ENCODE measurements at places on chromosomes 12 and 14. TPM values are rescaled to one million over a fixed set of nuclear protein-coding genes. Genes with fewer than 3 reads are reported as not detected.

GRCh38 chr12:42196723-42197603 lies 41.1 kb downstream of the YAF2 start:
- H3K27me3 ChIP-seq: no peaks in the 10 kb centered on the region
- H3K36me3 ChIP-seq: peaks cover 3% of the 10 kb centered on the region
- DNase-seq: no peak
- no peak overlapping the region for H3K4me3 ChIP-seq

DNA sequence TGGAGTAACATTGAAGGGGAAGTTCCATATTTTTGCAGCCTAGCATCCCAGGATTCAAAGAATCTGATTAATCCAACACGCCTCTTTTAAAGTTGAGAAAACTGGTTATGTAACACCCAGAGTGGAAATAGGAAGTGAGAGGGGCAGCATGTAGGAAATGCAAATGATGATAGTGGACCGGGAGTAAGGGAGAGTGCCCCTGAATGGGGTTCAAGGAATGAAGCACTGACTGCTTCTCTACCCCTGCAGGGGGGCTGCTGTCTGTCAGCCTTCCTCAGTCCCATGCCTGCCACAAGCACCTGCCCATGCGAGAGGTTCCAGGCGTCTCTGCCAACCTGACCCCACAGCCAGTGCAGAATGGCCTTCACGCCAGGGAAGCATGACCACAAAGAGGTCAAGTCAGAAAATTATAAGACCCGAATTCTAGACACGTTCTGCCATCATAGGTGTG lies 126.5 kb upstream of the CCND2 start:
- peaks cover 4% of the 10 kb centered on the region for H3K4me1 ChIP-seq
- H3K36me3 ChIP-seq: no peaks in the 10 kb centered on the region
- DNase-seq: no peak
- no peak overlapping the region for H3K27ac ChIP-seq

DNA sequence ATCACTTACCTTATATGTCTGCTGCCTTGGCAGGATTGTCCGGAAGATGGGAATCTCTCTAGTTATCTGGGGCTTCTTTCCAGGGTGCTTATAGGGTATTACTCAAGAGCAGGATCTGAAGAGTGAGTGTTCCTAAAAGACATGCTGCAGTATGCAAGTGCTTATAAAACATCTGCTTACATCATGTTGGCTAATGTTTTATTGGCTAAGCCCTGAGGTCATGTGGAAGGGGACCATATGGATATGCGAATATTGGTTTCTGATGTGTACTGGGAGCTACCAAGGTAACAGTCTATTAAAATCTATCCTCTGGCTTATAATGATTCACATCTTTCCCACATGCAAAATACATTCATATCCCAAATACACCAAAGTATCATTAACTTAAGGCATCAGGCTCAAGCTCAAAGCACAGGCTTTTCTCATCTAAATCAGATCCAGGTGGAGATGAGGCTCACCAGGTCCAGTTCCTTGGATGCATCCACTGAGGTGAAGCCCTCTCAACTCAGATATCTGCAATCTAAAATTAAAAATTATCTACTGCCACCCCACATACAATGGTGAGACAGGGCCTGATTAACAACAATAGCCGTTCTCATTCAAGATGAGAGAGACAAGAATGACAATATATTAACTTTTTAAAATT lies 29.8 kb downstream of the LRRIQ1 start:
- no peak overlapping the region for H3K4me3 ChIP-seq
- no peaks in the 10 kb centered on the region for H3K27me3 ChIP-seq
- DNase-seq: no peak
- no peaks in the 10 kb centered on the region for H3K4me1 ChIP-seq
- H3K36me3 ChIP-seq: no peaks in the 10 kb centered on the region

GRCh38 chr12:11663130-11663529 lies 13.7 kb downstream of the ETV6 start:
- no peaks in the 10 kb centered on the region for H3K36me3 ChIP-seq
- no peak overlapping the region for H3K4me3 ChIP-seq
- DNase-seq: no peak
- H3K4me1 ChIP-seq: peaks cover 52% of the 10 kb centered on the region
- no peak overlapping the region for H3K27ac ChIP-seq

GRCh38 chr14:83419420-83419819 lies 1885.8 kb upstream of the SEL1L start:
- H3K27ac ChIP-seq: no peak overlapping the region
- no peak overlapping the region for H3K4me3 ChIP-seq
- no peaks in the 10 kb centered on the region for H3K36me3 ChIP-seq
- H3K4me1 ChIP-seq: peaks cover 6% of the 10 kb centered on the region
- peak; percentile 80 for DNase-seq

DNA sequence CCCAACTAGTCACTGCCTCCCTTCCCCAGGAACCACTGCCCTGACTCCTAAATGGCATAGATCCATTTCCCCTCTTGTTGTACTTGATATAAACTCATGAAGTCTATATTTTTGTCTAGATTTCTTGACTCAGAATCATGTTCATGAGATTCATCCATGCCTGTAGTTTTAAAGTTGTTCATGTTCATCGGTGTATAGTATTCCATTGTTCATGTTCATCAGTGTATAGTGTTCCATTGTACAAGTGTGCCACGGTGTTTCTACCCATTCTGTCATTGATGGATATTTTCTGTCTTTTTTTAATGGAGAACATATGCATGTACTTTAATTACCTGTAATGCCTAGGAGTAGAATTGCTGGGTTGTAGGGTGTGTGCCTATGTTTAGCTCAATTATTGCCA lies 261.7 kb downstream of the CACNA1C start:
- H3K36me3 ChIP-seq: no peaks in the 10 kb centered on the region
- H3K4me1 ChIP-seq: no peaks in the 10 kb centered on the region
- H3K4me3 ChIP-seq: no peak overlapping the region
- no peak overlapping the region for H3K27ac ChIP-seq
- DNase-seq: no peak

DNA sequence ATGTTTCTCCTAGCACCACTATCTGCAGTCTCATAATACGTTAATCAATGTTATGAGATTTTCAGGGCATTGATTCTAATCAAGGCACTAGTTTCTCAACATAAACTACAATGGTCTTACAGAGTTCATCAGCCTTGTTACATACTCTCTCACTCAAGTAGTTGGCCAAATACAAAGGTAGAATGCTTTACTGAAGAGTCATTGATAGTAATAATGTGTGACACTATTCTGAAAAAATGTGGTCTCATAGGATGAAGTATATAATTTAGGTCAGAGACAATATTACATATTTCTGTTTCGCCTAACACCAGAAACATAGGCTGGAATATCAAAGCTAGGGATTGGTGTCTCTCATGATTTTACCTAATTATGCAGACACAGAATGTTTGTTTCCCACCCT lies 35.2 kb upstream of the MDGA2 start:
- no peak overlapping the region for H3K4me3 ChIP-seq
- no peak for DNase-seq
- H3K27me3 ChIP-seq: no peaks in the 10 kb centered on the region
- H3K36me3 ChIP-seq: no peaks in the 10 kb centered on the region
- H3K4me1 ChIP-seq: no peaks in the 10 kb centered on the region

DNA sequence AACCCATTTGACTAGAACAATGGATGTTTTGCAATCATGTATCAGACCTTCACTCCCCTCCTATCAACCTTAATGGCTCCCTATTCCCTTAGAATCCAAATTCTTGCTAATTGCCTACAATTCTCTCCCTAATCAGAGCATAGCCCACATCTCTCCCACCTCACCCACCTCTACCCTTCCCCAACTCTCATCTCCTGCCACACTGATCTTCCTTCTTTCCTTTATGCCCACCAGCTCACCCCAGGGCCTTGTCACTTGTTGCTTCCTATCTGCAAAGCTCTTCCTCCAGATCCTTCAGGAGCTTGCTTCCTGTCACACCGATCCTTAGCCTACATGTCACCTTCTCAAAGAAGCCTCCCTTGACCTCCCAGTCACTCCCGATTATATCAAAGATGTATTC lies 177.8 kb downstream of the KSR2 start:
- no peak overlapping the region for H3K4me3 ChIP-seq
- no peaks in the 10 kb centered on the region for H3K36me3 ChIP-seq
- no peak for DNase-seq

DNA sequence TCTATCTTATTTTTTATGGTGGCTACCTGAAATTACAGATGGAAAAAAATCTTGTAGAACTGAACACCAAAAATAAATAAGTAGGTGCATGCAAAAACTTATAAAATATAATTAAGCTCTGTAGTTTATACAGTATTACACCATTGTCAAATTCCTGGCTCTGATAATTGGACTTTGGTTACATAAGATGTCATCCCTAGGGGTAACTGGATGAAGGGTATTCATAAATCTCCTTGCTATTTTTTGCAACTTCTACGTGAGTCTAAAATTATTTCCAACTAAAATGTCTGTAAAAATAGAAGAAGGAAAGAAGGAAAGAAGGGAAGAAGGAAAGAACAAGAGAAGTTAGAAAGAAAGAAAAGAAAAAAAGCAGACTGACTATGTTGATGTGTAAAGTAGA lies 716.6 kb downstream of the BCL11B start:
- H3K36me3 ChIP-seq: no peaks in the 10 kb centered on the region
- H3K27me3 ChIP-seq: no peaks in the 10 kb centered on the region
- H3K27ac ChIP-seq: no peak overlapping the region
- H3K4me3 ChIP-seq: no peak overlapping the region

- no peak for DNase-seq
- H3K27me3 ChIP-seq: no peaks in the 10 kb centered on the region
- peak overlapping the region; percentile 7 for H3K27ac ChIP-seq
- H3K4me1 ChIP-seq: peaks cover 23% of the 10 kb centered on the region
These were observed 16.1 kb upstream of the RND1 start for GRCh38 chr12:48881686-48882314.

- no peaks in the 10 kb centered on the region for H3K27me3 ChIP-seq
- peaks cover 4% of the 10 kb centered on the region for H3K4me1 ChIP-seq
- no peak for DNase-seq
- H3K27ac ChIP-seq: no peak overlapping the region
These were observed 22.8 kb downstream of the APOBEC1 start for GRCh38 chr12:7642876-7643309.

- peak within 1 kb of the TSS; percentile 87 for H3K4me3 ChIP-seq
- peak; percentile 91 for DNase-seq
- H3K27ac ChIP-seq: peak within 1 kb of the TSS; percentile 95
- peaks cover 22% of the 10 kb centered on the region for H3K36me3 ChIP-seq
These were observed at the start of gene ARID4A for GRCh38 chr14:58298477-58299400. ARID4A (plus strand) TSS chr14:58298555; CDS start chr14:58299855, 1,300 bp downstream.

DNA sequence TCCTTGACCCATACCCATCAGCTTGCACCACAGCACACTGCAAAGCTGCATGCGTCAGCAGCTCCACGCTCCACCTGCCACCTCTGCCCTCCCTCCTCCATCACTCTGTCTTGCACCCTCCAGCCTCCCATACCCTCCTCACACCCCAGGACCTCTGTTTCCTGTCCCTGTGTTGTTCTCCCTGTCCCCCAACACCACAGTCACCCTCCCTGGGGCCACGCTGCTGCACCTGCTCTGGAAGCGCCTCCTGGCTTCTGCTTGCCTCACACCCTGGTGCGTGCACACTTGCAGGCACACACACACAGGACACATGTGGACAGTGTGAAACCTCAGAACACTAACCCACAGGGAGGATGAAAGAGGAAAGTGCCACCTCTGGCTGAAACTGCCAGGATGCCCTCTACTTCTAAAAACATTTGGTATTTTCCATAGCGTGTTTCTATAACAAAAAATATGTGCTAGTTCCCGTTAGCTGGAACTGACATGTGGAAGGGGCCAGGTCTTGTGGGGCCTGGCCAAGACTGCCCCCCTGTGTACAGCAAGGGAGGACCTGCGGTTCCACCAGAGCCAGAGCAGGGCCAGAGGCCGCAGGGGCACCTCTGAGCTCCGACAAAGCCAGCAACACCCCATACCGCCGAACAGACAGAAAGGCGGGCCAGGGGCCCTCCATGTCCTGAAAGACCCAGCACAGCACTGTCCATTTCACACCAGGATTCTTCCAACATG lies 10.0 kb downstream of the BRF1 start:
- H3K27me3 ChIP-seq: no peaks in the 10 kb centered on the region
- DNase-seq: no peak
- no peak overlapping the region for H3K27ac ChIP-seq
- H3K36me3 ChIP-seq: no peaks in the 10 kb centered on the region
- peaks cover 26% of the 10 kb centered on the region for H3K4me1 ChIP-seq
- no peak overlapping the region for H3K4me3 ChIP-seq

DNA sequence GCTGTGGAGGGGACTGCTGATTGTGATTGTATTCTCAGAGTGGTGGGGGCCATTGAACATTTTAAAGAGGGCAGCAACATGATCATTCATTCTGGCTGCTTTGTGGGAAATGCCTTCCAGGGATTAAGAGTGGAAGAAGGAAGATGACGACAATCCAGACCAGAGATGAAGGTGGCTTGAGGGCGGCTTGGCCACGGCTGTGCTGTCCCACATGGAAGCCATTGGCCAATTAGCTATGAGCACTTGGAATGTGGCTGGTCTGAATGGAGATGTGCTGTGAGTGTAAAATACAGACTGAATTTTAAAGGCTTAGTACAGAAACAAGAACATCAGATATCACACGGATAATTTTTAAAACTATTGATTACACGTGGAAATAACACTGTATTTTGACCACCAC lies 19.2 kb upstream of the SLC10A1 start:
- H3K4me3 ChIP-seq: no peak overlapping the region
- H3K36me3 ChIP-seq: no peaks in the 10 kb centered on the region
- H3K4me1 ChIP-seq: no peaks in the 10 kb centered on the region
- H3K27ac ChIP-seq: no peak overlapping the region
- no peak for DNase-seq

DNA sequence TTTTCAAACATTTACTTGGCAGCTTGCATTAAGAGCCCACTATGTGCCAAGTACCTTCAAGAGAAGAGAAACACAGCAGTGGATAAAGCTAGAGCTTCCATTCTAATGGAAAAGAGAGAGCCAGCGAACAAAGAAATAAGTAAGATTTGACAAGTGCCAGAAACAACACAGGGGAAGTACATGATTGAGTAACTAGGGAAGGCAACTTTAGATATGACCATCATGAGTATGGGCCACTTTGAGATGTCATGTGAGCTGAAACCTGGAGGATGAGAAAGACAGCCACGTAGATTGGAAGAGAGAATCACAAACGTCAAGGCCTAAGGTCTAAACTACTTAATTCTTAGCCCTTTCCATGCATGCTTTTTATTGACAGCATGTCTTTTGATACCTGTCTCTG lies 121.4 kb downstream of the ITPR2 start:
- H3K4me1 ChIP-seq: no peaks in the 10 kb centered on the region
- no peak overlapping the region for H3K4me3 ChIP-seq
- no peaks in the 10 kb centered on the region for H3K36me3 ChIP-seq
- no peak for DNase-seq
- no peaks in the 10 kb centered on the region for H3K27me3 ChIP-seq

KRT3 gene
- total RNA-seq: not detected

RPL41 gene
- 3,349 TPM for total RNA-seq

SELPLG gene
- 26.2 TPM for total RNA-seq

RIPK3 gene
- total RNA-seq: 16.1 TPM

SERPINA9 gene
- not detected for total RNA-seq

GZMB gene
- 4.9 TPM for total RNA-seq

CMKLR1 gene
- 16.7 TPM for total RNA-seq

SALL2 gene
- total RNA-seq: 6.8 TPM

Data from upper lobe of left lung (tissue), 6 donors.